Left ventricle myocardium superior (tissue), 1 donor: ENCODE measurements at places on chromosomes 5 and 9.

- DNase-seq = no peak
Observed at GRCh38 chr9:98610211-98610610, 98.5 kb downstream of the GABBR2 start.

- no peak for DNase-seq
Observed at GRCh38 chr5:18881615-18882014, 1106.4 kb downstream of the CDH18 start.

- DNase-seq = no peak
Observed at GRCh38 chr5:172417130-172417841, 37.0 kb downstream of the SH3PXD2B start.

GRCh38 chr9:120382453-120382852 lies 197.5 kb downstream of the CDK5RAP2 start:
- DNase-seq = no peak

DNA sequence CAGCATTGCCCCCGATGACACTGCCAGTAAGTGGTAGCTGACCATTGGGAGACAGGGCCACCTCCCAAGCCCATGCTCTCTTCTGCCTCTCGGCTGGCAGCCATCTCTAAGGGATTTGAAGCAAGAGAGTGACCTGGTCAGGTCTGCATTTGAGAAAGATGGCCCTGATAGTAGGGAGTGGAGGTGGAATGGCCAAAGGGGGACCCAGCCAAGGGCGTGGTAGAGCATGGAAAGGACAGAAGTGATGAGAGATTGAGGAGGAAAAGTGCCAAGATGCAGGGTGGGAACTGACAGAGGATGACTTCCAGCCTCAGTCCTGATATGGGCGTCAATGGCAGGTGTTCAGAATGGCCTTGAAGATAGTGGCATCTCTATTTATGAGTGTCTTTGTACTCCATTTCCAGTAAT lies 9.0 kb downstream of the ABL1 start:
- peak; percentile 56 for DNase-seq

DNA sequence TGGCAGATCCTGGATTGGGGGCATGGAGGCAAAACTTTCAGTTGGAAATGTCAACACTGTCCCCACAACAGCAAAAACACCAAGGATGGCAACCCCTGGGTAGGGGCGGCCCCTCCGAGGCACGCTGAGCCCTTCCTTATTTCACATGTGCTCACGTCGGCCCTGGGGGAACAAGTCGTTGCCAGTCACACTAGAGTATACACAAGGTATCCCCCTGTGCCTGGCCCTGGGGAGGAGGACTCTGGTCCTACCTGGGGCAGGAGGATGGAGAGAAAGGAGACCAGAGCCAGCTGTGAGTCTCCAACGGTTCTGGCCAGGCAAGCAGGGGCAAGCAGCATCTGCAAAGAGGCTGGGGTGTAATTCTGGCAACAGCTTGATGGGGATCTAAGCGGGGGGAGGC lies 126.9 kb upstream of the FOXD4L5 start:
- no peak for DNase-seq

DNA sequence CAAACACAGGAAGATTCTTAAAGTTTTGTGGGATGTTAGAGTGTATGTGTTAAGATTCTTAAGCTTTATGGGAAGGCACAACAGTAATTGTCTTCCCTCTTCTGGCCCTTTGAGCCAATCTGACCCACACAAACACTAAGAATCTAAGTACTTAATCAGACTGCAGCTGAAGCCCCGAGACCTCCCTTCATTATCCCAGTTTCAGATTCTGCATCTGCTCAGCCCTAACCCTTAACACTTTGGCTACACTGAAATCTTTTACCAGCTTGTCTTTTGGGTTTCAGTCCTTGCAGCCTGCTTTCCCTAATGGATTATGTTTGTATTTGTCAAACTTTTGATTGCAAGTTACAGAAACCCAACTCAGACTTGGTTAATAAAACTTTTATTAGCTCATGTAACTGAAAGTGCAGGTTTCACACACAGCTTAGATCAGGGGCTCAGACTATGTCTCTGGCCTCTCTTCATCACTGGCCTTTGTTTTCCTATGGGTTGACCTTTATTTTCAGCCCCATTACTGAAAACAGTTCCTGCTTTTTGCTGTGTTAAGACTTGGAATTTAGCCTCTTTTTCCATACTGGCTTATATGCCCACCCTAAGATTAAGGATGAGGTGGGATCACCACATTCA lies 71.5 kb downstream of the COX7C start:
- DNase-seq = no peak

- DNase-seq = no peak
Observed at GRCh38 chr5:145752947-145753346, 82.2 kb downstream of the PRELID2 start.

- DNase-seq = no peak
Observed at GRCh38 chr5:56160723-56161438, 72.2 kb downstream of the ANKRD55 start.

DNA sequence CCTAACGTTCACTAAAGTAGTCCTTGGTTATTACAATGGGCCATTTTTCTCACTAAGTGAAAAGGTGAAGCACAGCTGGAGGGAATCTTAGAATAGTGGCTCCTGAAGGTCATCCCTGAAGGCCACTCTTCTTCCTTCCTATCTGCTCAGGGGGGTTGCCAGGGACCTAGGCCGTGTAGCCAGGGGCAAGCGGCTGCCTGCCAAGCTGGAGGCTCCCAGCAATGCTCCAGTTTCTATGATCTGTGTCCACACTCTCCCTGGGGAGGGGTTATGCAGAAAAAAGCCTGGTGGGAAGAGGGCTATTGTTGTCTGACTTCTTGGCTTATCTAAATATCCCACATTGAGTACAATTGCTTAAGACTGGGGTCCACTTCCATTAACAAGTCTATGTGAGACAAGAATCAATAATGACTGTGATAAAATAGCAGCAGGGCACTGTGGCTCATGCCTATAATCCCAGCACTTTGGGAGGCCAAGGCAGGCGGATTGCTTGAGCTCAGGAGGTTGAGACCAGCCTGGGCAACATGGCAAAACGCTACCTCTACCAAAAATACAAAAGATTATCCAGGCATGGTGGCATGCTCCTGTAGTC lies 3.8 kb downstream of the NMRK1 start:
- DNase-seq = no peak

DNA sequence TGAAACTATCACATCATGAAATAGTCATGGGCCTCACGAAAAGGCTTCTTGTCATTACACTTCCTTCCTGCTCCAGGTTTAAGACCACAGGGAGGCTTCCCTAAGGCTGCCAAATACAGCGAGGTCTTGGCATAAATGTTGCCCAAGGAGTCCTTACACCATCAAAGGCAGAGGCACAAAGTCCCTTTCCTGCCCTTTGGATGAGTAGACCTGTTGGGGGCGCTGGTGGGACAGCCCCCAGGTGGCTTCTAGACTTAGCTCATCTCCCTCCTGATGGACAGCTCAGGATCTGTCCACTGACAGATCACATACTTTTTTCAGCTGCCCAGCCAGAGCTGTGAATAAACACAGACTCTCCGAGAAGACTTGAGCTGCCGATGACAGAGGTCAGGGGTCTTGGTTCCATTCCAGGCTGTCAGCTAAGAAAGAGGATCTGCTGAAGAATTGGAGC lies 15.5 kb upstream of the MEGF9 start:
- no peak for DNase-seq

DNA sequence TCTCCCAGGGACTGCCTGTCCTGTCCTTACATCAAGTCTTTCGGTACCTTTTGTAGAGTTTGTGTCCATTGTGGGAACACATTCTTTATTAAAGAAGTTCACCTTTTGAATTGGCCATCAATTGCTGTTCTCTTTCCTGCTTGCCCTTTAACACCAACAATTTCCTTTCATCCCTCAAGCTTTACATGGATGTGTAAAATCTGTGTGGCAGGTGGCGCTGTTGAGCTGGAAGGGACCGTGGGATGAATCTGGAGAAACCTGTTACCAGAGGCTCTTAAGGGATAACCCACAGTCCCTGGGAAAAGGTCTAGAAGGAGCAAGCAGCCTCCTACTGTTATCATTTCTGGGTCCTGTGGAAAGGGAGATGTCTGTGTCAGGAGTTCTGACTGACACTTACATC lies 7.9 kb upstream of the ZFP62 start:
- peak; percentile 83 for DNase-seq

- no peak for DNase-seq
Observed at GRCh38 chr5:33241802-33242201, 199.0 kb upstream of the TARS1 start.

GRCh38 chr9:16281707-16282106 lies 588.8 kb downstream of the BNC2 start:
- DNase-seq = no peak

GRCh38 chr9:33475357-33475756 lies 1.6 kb upstream of the NOL6 start:
- DNase-seq = no peak

- peak; percentile 13 for DNase-seq
Observed at GRCh38 chr9:92754091-92754745, 10.4 kb downstream of the BICD2 start.

DNA sequence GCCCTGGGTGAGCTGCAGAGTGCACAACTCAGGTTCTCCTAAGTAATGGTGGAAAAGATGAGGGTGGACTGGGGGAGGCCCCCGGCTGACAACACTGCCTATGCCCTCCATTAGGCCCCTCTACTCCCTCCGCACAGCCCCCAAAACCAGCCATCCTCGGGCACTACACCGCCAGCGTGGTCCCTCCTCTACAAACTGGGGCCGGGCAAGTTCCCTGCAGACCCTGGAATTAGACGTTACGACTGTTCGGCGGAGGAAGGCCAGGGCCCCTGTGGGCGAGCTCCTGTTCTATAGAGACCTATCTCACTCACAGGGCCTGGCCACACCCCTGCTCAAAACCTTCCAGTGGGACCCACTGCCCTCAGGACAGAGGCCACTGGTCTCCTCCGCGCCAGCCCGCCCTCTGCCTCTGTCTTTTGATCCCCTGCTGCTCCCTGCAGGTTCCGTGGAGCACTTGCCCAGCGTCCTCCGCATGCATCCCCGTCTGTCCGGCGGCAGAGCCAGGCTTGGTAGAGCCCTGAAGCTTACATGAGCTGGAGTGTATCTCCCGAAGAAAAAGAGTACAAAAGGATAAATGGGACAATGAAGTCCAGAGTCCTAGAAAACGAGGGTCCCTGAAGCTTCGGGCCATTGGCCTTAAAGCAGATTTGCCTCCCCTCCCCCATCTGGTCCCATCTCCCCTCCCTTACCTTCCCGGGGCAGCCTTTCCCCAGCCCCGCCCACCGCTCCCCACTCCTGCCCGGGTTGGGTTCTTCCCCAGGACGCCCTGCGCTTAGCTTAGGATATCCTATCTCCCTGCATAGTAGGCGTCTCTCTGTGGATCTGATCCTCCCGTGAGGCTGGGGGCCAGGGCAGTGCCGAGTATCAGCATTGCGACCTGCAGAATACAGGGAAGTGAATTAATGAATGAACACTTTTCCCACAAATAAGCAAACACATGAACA lies 71.3 kb downstream of the HRH2 start:
- peak; percentile 48 for DNase-seq

- DNase-seq = no peak
Observed at GRCh38 chr5:6818594-6819511, 105.6 kb downstream of the TENT4A start.

DNA sequence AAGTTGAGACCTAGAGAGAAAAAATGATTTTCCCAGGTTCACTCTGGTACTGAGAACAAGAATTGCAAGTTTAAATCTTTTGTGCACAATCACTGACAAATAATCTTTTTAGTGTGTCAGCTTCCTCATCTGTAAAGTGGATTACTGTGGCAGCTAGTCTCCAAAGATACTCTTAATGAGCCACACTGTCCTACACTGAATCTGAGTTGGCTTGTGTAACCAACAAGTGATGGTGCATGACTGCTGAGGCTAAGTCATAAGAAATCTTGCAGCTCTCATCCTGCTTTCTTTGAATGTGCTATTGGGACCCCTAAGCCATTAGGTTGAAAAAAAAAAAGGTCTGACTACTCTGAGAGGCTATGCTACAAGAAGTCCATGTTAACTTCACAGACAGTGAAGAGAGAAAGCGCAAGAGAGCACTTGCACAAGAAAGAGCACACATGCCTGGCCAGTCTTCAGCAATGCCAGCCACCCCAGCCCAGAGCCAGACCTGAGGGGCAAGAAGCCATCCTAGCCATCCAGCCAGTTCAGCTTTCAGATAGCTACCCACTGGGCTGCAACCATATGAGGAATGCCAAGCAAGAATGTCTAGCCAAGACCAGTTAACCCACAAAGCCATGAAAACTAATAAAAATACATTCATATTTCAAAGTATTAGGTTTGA lies 419.4 kb downstream of the RAB3C start:
- no peak for DNase-seq

GRCh38 chr9:121609822-121610637 lies 41.4 kb upstream of the DAB2IP start:
- peak; percentile 65 for DNase-seq

GRCh38 chr5:159708090-159708489 lies 208.2 kb upstream of the ADRA1B start:
- no peak for DNase-seq

DNA sequence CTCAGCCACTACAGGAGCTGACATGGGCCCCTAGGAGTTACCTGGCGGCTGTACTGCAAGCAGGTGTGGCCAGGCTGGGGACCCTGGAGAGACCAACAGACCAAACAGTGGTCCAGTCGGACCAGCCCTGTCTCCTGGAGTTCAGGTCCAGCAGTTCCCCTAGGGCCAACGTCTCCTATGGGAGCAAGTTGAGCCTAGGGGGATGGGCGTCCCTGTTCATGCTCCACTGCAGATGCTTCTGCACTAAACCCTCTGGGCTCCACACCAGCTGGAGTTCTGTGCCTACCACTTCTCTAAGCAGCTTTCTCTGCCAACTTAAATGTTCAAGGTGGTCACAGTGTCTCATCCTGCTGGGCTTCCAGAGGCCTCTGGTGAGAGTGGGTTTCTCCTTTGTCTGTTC lies 20.6 kb upstream of the OMD start:
- DNase-seq = no peak

GRCh38 chr5:158600679-158601078 lies 499.0 kb downstream of the EBF1 start:
- DNase-seq = no peak

DNA sequence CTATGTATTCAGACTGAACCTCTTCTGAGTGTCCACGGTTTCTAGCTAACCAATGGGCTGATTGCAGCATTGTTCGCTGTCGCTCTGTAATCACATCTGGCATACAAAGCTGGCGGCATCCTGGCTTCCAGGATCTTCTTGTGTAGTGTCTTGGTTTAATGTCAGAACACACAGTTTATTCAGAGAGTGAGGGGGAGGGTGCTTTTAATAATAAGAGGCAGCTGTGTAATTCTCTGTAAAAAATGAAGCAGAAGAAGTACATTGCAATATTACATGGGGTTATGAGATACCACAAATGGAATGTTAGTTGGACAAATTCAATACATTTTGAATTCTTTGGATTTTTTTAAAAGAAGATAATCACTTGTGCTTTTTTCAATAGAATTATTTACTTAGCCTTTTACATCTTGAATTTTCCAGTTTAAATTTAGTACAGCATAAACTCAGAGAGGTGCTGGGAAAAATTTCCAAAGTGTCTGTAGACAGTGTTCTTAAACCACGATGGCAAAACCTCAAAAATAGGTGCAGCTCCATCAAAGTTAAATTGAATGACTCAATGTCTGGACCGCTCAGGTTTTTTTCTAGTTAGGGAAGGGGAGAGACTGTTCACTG lies 206.0 kb downstream of the PCSK1 start:
- DNase-seq = peak; percentile 38

DNA sequence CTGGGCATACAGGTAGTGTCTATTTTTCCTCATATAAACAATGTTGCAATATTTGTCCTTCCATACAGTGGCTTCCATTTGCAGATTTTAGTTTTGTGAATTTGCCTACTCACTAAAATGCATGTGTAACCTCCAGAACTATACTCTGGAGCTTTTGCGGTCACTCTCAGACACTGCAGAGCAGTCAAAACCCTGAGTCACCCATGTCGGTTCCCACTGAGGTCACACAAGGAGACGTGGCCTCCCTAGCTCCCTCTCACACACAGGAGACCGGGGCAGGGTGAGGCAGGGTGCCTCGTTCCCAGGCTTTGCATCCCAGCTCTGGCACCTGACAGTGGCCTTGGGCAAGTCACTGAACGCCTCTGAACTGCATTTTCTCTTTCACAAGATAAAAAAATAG lies 55.5 kb upstream of the ZNF354A start:
- no peak for DNase-seq
